ENCODE measurements at places on chromosomes 5 and 9. TPM values are rescaled to one million over a fixed set of nuclear protein-coding genes. Genes with fewer than 3 reads are reported as not detected.

DNA sequence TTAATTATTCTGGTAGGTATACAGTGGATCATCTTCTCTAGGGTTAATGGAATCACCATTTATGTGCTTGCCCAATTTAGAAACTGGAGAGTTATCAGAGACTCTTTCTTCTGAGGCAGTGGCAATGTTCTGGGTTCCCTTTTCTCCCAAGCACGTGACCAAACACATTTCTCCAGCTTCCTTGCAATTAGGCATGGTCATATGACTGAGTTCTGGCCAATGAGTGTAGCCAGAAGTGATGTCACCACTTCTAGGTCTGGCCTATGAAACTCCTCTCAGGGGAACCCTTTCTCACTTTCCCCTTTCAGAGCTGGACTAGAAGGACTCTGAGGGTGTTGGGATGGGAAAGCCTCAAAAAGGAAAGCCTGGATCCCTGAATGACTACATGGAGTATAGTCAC is 172.0 kb downstream of the NSG2 start:
- ATAC-seq = no peak

- ATAC-seq = no peak
Measured at GRCh38 chr5:33701251-33701650, 190.5 kb downstream of the ADAMTS12 start.

DNA sequence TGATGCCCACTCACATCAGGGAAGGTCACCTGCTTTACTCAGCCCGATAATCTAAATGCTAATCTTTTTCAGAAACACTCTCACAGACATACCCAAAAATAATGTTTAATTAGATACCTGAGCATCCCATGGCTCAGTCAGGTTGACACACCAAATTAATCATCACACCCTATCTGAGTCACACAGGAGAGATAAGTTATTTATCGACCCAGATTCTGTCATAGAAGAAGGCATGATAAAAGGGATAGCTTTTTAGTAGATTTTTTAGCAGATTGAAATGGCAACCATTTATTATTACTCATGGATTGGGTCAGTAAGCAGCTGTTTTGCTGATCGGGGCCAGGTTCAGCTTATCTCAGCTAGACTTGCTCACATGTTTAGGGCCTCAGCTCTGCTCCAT is 97.8 kb upstream of the TYRP1 start:
- no peak for ATAC-seq

DNA sequence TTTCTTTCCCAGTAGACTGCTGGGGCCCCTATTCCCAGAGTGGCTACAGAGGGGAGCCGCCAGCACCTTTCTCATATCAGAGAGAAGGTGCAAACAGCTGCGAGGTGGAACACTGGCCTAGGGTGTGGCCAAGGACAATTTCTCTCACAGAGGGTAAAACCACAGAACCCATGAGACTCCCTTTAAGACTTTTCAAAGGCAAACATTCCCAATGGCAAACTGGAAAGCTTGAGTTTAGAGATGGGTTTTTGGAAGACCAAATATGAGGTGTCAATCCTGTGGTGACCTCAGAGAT is 335.1 kb upstream of the PIK3R1 start:
- ATAC-seq = no peak

- ATAC-seq = no peak
Measured at GRCh38 chr5:127389601-127390000, 99.0 kb downstream of the MEGF10 start.

DNA sequence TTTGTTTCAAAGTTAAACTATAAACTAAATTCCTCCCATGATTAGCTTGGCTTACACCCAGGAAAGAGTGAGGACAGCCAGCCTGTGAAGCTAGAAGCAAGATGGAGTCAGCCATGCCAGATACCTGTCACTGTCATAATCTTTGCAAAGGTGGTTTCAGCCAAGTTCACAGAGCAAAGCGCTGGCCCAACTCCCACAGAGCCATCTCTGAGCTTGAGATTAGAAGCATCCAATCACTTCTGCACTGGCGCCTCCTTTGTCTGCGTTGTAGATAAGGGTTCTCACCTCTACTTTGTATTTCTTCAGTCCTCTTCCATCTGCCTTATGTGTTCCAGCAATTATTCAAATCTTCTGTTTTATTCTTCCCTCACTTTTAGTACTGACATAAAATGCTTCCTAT is 119.4 kb upstream of the ACO1 start:
- no peak for ATAC-seq

GRCh38 chr5:38463634-38464521 is 92.6 kb downstream of the LIFR start:
- peak; percentile 2 for ATAC-seq

DNA sequence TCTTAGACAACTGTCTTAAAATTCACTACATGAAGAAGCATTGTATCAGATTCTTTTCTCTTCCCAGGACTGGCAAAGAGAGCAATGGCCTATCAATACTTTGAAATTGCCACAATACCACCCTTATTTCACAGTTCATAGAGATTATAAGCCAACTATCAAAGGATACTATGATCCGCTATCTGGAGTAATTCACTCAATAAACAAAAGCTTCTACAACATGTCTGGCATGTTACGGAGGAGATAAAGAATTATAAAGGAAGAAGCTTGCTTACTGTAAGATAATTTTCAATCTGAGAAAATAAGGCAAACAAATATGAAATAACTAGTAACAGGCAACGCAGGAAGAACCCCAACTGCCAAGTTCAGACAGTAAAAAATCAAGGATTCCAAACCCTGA is 114.8 kb downstream of the GNAQ start:
- no peak for ATAC-seq

DNA sequence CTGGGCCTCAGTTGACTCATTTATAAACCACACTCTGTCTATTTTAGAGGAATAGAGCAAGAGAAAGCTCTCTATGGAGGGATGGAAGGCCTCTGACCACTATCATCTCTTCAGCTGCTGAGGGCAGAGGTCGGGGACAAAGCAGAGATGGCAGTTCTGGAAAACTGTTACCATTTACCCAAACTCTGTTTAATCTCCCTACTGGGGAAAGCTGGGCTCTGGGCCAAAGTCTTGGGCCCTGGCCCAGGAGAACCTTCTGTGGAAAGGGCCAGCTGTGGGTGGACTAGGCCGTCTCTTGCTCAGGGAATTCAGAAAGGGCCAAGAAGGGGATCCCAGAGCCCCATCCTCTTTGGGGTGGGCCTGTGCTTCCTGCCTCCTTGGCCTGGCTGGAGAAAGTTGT is 100.0 kb downstream of the PSD2 start:
- ATAC-seq = no peak

GRCh38 chr9:25733336-25733982 is 55.2 kb upstream of the TUSC1 start:
- ATAC-seq = no peak

DNA sequence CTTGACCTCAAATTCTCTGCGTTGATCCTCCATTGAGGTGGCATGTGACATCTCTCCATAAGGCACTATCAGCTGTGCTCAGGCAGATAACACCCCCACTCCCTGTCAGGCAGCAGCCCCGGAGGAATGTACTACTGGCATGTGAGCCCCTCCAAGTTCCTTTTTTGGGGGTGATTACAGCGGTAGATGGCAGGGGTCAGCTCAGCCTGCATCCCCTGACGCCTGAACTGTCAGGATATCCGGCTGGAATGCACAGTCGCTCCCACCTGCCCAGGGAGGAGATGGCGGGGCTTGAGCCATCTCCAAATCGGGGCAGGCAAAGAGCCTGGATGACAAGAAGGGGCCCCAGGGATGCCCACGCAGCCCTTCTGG is 40.8 kb downstream of the FAM78A start:
- no peak for ATAC-seq

The FBXO38 gene
- 32.3 TPM for total RNA-seq
